Gastrocnemius medialis (tissue), 4 donors: ENCODE measurements at places on chromosomes 16 and 17. TPM values are rescaled to one million over a fixed set of nuclear protein-coding genes. Genes with fewer than 3 reads are reported as not detected.

Gene MYH8
- total RNA-seq = 0.85 TPM

DNA sequence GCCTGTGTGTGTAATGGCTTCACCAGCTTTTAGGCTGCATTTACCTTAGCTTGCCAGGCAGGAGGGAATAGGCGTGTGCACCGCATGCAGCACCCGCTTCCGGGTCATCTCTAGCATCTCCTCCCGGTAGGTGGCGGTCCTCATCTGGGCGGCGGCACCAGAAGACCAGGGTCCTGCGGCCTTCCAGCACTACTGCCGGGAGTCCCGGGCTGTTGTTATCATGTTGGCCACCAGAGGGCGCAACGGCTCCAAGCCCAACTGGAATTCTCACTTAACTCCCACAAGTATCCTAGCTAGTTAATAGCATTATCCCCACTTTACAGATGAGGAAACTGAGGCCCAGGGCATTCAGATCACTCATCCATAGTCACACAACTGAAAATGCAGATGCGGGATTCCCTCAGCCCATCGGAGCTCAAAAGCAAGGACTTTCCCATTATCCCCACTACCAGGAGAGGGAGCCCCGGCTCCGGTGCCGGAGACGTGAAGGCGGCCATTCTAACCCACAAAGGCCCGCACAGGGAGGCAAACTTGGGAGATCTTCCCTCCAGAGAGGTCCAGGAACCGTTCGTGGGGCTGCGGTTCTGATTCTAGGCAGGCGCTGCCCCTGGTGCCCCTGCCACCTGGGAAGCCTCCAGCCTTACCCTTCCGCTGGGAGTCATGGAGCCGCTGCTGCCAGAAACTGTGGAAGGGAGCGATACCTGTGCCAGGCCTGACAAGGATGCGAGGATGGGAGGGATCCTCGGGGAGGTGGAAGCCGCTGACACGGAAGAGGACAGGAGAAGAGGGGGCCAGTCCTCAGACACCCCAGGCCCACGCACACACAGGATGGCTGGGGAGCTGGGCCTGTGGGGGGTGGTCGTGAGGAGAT, 23.9 kb downstream of the LGALS9 start:
- peaks cover 2% of the 10 kb centered on the region for H3K4me1 ChIP-seq
- DNase-seq = no peak
- no peak overlapping the region for H3K27ac ChIP-seq

Gene KRT36
- not detected for total RNA-seq

DNA sequence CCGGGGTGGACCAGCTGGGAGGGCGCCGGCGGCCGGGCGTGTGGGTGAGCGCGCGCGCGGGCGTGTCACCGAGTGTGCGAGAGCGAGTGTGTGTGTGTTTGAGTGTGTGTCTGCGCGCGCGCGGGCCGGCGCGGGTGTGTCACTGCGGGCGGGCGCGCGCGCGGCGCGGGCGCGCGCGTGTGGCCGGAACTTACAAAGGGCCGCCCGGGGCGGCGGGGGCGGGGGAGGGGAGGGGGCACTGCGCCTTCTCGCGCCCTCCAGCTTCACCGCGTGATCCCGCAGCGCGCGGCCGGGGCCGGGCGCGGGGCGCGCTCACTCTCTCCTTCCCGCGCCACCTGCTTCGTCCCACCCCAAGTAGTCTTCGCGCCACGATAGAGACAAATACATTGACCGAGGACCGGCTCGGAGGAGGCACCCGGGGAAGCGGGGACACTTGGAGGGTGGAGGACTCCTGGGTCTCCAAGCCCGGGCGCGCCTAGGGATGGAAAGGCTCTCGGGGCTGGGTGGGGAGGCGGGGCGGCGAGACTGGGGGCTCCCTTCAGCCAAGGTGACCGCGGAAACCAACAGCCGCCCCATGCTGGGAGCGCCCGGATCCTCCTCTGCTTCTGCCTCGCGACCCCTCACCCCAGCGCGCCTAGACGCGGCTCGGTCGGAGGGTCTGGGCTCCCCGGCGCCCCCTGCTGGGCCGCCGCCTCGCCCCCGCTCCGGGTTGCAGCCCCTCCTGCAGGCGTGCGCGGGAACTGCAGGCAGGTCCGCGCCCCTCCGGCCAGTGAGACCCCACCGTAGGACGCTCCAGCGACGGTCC, at the start of gene SRCIN1:
Gene SRCIN1, minus strand, starts transcription at position 112 of the 805 bp plus-strand sequence. CDS start 247 bp downstream, outside the sequence.
- peaks cover 63% of the 10 kb centered on the region for H3K27me3 ChIP-seq
- no peaks in the 10 kb centered on the region for H3K36me3 ChIP-seq
- H3K4me3 ChIP-seq = peak within 1 kb of the TSS; percentile 53
- DNase-seq = no peak

Gene NPIPB6
- total RNA-seq = 0.38 TPM
